MV-4-11 (cell line): ENCODE measurements at places on chromosomes 2 and 18.

DNA sequence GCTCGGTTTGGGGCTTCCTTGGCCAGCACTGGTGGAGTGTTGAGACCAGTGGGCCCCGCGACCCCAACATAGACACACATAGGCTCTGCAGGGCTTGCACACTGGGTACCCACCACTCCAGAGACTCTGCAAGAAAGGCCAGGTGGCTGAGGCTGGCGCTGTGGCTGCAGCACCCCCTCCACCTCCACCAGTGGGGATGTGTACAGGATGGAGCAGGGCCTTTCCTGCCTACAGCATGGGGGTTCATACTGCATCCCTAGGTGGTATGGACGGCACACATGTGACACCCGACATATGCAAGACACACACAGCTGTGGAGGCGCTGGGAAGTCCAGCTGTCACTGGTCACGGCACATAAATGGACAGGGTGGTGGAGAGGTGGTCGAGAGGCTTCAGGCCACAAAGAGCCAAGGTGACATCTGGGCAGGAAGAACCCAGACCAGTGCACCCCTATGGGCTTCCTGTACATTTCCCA lies 1.3 kb downstream of the RNPEPL1 start:
- DNase-seq = no peak

GRCh38 chr18:27581296-27581904 lies 396.3 kb upstream of the CHST9 start:
- no peak for DNase-seq

DNA sequence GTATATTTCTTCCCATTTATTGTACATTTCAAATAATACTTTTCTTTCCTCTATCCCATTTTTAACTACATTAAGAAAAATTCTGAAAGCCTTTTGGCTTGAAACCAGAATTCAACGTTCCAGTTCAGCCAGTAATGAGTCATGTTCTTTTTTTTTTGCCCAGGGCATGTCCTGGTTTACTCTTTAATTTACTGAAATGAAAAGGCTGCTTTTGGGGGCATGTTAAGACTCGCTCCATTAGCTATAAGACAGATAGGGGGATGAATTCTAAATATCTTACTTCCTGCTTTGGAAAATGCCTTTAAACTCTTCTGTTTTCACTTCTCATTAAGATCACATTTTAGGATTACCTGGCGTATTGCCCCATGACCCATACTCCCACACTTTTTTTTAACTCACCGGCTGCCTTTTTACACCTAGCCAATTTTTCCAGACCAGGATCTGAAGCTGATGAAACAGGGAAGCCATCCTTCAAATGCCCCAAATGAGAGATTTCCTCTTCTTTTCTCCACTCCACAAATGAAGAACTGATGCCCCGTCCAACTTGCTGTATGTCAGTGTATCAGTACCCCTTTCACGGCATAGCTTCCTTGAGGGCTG lies 585 bp downstream of the ABCA12 start:
- no peak for DNase-seq

- DNase-seq = no peak
Measured at GRCh38 chr2:71892896-71893295, 254.8 kb downstream of the CYP26B1 start.

DNA sequence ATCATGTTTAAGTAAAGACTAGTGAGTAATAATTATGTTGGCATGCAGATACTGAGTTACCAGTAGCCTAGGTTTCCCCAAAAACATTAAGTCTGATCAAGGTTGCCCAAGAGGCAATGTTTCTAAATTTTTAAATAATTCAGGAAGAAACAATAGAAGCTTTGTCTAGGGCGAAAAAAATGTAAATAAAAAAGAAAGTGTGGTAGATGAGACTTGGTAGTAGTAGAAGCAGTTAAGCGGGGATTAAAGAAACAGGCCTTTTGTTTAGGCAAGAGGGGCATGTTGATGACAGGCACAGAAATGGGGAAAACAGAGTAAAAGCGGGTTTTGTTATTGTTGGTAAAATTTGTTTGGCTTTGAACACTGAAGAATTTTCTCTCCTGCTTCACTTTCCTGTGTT lies 97.2 kb downstream of the GULP1 start:
- DNase-seq = no peak

DNA sequence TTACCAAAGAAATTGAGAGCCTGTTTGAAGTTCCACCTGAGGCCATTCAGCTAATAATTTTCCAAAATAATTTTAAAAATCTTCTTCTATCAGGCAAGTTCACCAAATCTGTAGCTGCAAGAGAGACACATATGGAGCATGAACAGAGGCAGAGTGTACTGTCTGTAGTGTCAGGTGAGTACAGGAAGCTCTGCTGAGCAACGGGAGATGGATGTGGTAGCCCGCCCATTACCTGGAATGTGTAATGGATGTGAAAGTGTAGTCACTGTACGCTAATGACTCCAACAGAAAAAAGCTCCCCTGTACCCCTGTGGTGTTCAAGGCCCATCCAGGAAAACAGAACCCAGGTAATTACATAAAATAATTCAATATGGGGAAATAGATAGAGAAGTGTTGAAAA lies 311.5 kb downstream of the LRRTM4 start:
- no peak for DNase-seq

DNA sequence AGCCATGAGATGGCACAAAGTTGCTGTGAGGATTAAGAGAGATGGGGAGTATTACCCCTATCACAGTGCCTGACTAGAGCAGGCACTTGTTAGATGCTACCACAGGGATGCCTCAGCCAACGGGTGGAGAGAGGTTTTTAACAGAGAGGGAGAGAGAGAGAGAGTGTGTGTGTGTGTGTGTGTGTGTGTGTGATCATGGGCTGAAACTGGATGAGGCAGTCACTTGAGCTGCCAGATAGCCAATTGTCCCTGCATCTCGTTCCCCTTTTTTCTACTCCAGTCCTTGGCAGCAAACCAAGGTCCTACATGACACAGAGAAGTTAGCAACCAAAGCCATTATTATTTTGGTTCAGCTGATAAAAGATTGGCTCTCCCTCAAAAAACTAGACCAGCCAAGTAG lies 3.0 kb downstream of the CD8A start:
- peak; percentile 85 for DNase-seq

DNA sequence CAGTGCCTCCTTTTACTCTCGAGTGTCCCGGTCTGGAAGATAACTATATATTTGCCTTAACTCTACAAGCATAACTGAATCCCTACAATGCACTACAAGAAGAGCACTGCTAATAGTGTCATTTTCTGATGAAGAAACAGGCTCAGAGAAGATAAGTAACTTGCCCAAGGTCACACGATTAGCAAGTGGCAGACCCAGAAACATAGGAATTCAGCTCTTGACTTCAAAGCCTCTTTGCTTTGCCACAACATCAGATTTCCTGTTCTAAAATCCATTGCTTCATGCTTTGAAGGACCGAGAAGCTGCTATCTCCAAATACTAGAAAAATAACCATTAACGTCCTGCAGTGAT lies 65.6 kb downstream of the HS1BP3 start:
- no peak for DNase-seq

DNA sequence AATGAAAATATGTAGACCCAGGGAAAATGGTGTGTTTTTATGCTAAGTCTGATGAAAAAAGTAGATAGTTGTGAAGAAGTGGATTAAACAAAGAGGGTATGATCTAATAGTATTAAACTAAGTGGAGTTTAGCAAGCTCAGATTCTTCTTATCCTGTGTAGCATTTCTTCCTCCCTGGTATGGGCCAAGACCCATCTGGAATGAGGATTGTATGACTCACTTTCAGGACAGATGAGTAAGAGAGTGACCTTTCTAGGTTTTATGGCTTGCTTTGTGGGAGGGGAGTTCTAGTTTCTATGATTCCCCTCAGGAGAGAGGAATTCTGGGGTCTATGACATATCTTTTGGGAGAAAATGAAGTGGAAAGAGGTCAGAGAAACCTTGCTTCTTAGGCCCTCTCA lies 550.1 kb downstream of the SPAG16 start:
- DNase-seq = no peak

GRCh38 chr2:236113948-236114347 lies 54.2 kb downstream of the GBX2 start:
- no peak for DNase-seq

- no peak for DNase-seq
Measured at GRCh38 chr18:59318460-59319050, at the start of gene CPLX4. Gene CPLX4, minus strand, starts transcription at chr18:59318649. Its CDS starts 187 bp downstream, at chr18:59318462.

DNA sequence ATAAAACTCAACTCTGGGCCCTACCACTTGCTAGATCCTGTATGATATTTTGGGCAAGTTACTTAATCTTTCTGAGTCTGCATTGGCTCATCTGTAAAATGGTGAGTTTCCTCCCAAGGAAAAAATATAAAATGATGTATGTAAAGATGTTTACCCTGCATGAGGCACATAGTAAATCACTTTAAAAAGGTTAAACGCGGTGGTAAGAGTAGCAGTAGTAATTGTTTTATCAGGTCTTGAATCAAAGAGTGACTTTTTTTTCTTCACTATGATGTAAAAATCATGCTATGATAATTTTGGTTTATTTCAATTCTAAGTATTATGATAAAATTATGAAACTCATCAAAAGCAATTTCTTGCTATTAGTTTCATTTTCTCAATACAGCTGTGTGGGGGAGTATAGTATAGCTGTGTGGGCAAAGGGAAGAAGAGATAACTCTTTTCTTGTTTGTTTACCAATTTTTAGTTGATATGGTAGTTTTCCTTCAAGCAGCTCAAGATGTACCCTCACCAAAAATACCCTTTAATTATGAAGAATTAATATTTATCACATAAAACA lies 10.7 kb downstream of the ARHGAP15 start:
- DNase-seq = no peak

DNA sequence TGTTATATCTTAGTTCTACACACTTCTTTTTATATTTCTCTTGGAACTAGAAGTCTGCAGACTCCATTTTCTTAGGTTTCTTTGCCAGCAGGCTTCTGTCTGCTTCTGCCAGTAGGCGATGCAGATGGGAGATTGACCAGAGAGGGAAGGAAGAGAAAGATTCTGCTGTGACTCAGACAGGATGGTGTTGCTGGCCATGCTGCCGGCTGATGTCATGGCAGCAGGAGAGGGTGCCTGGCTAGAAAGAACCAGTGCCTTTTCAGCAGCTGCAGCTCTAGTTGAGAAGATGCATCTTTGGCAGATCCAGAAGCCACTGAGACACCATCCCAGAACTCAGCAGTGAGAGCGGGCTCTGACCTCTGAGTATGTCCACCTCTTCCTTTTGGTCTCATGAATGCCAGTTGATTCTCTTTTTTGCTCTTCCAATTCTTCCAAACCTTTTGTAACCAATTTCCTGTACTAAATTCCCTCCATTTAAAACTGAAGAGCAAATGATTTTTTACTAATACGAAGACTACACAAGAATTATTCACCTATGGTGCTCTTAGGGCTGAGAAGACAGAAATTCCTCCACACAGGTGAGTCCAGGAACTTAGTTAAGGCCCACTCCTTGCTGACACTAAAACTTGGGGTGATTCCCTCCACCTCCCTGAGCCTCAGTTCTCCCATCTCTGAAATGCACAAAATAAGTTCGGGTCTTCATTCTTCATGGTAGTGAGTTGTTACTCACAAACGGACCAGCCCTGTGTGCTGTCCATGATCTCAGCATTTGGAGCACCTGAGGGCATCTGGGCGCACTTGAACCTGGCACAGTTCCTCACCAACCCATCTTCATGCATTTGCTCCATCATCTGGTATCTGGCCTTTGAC lies 200.7 kb downstream of the MYCN start:
- no peak for DNase-seq

- DNase-seq = no peak
Measured at GRCh38 chr2:10132043-10132575, 9.6 kb downstream of the RRM2 start.

- DNase-seq = no peak
Measured at GRCh38 chr2:169362894-169363559, 693 bp upstream of the LRP2 start.

DNA sequence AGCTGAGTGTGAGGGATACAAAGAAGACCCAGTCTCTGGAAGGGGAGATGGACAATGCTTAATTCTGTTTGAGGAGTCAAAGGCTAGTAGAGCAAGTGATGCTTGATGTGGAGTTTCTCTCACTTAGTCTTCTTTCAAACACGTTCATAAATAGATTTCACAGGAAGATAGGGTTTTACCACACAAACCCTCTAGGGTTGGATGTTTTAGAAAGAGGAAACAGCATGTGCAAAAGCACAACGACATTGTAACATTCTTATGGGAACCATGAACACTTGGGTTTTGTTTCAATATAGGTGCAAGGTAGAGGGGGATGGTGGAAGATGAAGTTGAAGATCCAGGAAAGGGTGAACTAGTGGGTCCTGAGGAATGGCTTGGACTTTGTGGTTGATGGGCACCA lies 10.8 kb upstream of the EFEMP1 start:
- DNase-seq = peak; percentile 42

GRCh38 chr2:71788186-71788525 lies 334.8 kb downstream of the DYSF start:
- no peak for DNase-seq

DNA sequence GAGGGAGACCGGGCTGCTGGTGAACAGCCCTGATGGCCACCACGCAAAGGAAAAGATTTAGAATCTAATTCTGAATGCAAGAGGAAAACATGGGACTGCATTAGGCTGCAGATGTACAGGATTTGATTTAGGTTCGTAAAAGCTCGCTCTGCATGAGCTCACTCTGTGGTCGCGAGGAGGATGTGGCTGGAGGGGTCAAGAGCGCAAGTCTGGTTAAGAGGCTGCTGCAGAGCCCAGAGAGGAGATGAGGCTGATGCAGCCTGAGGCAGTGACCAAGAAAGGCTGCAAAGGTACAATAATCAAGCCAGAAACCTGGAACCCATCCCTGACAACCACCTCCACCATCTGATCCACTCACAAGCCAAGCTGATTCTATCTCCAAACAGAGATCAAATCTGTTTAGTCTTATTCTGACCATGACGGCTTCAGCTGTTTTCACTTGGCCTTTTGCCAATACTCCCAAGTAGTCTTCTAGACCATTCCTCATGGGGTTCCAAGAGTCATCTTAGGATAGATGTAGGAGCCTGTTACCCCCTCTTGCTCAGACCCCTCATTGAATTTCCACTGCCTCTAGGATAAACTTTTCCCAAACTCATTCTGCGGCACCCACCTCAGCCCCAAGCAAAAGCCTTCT lies 58.9 kb upstream of the ARL4C start:
- DNase-seq = peak; percentile 9

DNA sequence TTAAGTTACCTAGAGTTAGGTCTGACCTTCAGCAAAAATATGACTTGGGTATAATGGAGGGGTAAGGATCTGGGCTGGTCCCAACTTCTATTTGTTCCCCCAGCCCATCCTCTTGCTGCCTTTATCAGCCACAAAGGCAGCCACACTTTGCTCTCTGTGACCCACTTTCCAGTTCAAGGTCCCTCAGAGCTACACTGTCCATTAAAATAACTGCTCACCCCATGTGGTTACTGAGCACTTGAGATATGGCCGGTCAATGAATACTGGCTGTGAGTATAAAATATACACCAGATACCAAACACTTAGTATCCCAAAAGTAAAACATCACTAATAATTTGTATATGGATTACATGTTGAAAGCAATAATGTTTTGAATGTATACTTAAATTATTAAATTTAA lies 67.2 kb downstream of the EPHA4 start:
- no peak for DNase-seq

GRCh38 chr2:104849618-104850141 lies 4.2 kb upstream of the POU3F3 start:
- DNase-seq = peak; percentile 19

GRCh38 chr2:78644854-78645253 lies 380.6 kb upstream of the REG3G start:
- no peak for DNase-seq

GRCh38 chr2:148253685-148254084 lies 232.8 kb downstream of the MBD5 start:
- DNase-seq = no peak
